ENCODE measurements at places on chromosomes 1 and 21. TPM values are rescaled to one million over a fixed set of nuclear protein-coding genes. Genes with fewer than 3 reads are reported as not detected.
A peak's percentile ranks its signal among the peaks of the same experiment; 100 is the strongest.

Gene DCST1
- total RNA-seq: not detected

Gene S100B
- 0.25 TPM for total RNA-seq

Gene NBPF19
- 10.0 TPM for total RNA-seq

GRCh38 chr1:2541619-2542245 lies 11.7 kb upstream of the HES5 start:
- peak; percentile 69 for DNase-seq

DNA sequence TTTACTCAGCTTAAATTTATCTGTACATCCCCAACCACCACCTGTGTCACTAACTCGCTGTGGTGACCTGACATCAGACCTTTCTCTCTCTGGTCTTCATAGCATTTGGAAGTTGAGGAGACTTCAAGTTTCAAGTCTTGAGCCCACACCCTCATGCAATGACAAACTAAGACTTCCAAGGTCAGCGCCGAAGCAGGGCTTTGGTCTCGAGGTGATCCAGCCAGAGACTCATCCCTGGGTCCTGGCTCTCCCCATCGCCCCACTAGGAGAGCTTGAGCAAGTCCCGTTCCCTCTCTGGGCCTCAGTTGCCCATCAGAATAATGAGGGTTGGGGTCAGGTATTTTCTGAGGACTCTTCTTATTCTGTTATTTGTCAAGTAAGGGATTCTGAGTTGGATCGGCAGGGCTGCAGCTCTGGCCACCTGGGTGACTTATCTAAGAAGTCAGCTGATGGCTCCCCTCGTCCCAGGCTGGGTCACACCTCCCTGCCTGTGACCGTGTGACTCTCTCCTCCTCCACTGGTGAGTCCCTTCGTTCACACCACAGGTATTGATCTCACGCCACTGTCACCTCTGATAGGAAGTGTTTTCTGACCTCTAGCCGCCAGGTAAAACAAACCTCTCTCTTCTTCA lies 143.7 kb upstream of the RUNX3 start:
- no peak for DNase-seq

DNA sequence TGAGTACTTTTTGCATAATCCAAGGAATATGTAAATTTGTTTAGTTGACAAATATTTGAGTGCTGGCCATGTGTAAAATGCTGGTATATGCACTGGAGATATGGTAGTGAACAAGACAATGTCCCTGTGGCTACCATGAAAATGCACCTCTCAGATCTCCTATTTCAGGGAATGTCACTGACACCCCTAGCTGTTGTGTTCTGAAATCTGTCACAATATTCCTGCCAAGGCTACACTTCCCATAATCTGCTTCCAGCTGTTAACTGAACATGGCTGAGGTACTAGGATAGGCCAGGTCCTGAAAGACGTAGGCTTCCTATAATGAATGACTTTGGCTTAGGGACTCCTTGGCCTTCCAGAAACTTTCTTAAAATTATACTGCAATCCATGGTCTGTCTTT lies 197.8 kb downstream of the ZNF648 start:
- DNase-seq: peak; percentile 34

- no peak for DNase-seq
These were observed 675.0 kb downstream of the KIF26B start for GRCh38 chr1:245829826-245830225.

All from SJCRH30 (cell line).